Left kidney (tissue), 8 donors: ENCODE measurements at places on chromosomes 1 and 21. TPM values are rescaled to one million over a fixed set of nuclear protein-coding genes. Genes with fewer than 3 reads are reported as not detected.

SPEN gene
- 68.7 TPM for polyA plus RNA-seq

GJA8 gene
- polyA plus RNA-seq, result 0.80 TPM

BCL2L15 gene
- 1.4 TPM for polyA plus RNA-seq

UQCRHL gene
- polyA plus RNA-seq, result 3.1 TPM

KISS1 gene
- not detected for polyA plus RNA-seq

NPHS2 gene
- polyA plus RNA-seq, result 420 TPM

ADCY10 gene
- polyA plus RNA-seq, result 0.83 TPM

OVAAL gene
- not detected for polyA plus RNA-seq

FHAD1 gene
- polyA plus RNA-seq, result 3.7 TPM

LIPI gene
- polyA plus RNA-seq, result 0.38 TPM

TINAGL1 gene
- 31.0 TPM for polyA plus RNA-seq

CSMD2 gene
- 1.2 TPM for polyA plus RNA-seq

RBM34 gene
- 80.6 TPM for polyA plus RNA-seq

USH2A gene
- polyA plus RNA-seq, result 0.38 TPM

PODN gene
- 2.0 TPM for polyA plus RNA-seq
